Stimulated activated CD4-positive, alpha-beta T cell treated with anti-CD3 and anti-CD28 coated beads, Interleukin-12 subunit alpha, Interleukin-12 subunit beta, amount 100 ng/mL, for 4 hours (primary cell): ENCODE measurements at places on chromosomes 1 and 21.
A peak's percentile ranks its signal among the peaks of the same experiment; 100 is the strongest.

DNA sequence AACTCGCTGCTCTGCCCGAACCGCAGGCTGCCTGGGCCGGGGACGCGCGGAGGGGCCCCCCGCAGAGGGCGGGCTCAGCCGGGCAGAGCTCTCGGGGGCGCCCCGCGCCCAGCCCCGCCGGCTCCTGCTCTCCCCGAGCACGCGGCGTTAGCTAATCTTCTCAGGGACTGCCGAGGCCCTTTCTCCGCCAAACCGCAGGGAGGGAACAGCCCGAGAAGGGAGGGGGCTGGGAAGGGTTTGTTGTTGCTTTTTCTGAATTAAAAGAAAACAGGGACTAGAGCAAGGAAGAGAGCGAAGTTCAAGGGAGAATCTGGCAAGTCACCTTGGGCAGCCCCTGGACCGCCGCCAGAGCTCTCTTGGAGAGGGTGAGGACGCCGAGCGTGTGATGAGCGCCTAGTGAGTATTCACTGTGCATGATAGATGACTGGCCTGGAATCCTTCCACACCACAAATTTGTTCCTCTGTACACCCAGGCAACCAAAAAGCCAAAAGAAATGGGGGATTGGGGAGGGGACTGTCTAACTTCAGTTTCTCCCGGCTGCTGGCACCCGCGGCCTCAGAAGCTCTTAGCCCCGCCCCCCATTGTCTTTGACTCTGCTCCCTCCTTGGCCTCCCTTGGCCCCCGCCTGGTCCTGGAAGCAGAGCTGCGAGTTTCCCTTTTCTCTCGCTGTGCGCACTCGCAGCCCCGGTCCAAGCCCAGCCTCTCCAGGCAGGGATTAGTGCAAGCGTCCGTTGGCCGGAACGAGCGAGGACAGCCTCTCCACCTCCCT, 19.7 kb upstream of the LMX1A start:
- peak; percentile 21 for DNase-seq

- peak; percentile 42 for DNase-seq
Measured at GRCh38 chr1:151945725-151946722, 36.7 kb upstream of the THEM4 start.

DNA sequence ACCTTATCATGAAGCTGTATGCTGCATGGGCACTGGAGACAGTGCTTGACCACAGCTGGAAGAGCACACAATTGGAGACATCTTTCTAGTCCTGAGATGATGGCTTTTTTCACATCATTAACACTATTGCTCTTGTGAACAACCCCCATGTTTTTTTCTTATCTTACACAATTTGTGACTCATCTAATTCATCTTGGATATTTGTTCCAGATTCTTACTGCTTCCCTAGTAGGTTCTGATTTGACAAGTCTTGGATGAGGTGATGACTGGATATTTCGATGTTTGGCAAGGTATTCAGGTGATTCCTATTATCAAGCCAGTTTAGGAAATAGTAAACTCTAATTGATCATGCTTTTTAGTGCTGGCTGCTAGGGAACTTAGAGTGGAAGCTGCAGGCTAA, 23.7 kb downstream of the HLX start:
- DNase-seq, result no peak

DNA sequence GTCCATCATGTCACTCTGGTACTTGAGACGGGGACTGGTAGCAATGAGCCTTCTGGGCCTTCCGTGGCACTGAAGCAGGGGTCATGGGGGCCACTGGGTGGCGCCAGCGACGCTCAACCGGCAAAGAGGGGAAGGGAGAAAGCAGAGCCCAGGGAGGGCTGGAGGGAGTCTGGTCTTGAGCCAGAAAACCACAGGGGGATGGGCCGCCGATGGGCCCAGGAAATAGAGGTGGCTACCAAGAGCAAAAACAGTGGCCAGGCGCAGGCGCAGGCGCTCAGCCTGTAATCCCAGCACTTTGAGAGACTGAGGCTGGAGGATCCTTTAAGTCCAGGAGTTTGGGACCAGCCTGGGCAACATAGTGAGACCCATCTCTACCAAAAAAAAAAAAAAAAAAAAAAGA, 21.8 kb downstream of the EXOC8 start:
- peak; percentile 38 for DNase-seq

GRCh38 chr1:44418022-44418673, 13.1 kb downstream of the RNF220 start:
- no peak for DNase-seq

GRCh38 chr1:71921204-71921603, 361.1 kb downstream of the NEGR1 start:
- DNase-seq, result no peak

- DNase-seq, result no peak
Measured at GRCh38 chr1:66733348-66734017, 18.8 kb upstream of the DYNLT5 start.

- DNase-seq, result no peak
Measured at GRCh38 chr21:14913638-14914037, 151.2 kb downstream of the NRIP1 start.

- DNase-seq, result no peak
Measured at GRCh38 chr1:156803086-156803851, 13.4 kb downstream of the SH2D2A start.

- DNase-seq, result no peak
Measured at GRCh38 chr1:64234714-64235113, 31.3 kb downstream of the UBE2U start.

- DNase-seq, result no peak
Measured at GRCh38 chr1:40884055-40884795, 22.1 kb upstream of the CITED4 start.

GRCh38 chr1:19689085-19689757, 24.5 kb downstream of the HTR6 start:
- no peak for DNase-seq

DNA sequence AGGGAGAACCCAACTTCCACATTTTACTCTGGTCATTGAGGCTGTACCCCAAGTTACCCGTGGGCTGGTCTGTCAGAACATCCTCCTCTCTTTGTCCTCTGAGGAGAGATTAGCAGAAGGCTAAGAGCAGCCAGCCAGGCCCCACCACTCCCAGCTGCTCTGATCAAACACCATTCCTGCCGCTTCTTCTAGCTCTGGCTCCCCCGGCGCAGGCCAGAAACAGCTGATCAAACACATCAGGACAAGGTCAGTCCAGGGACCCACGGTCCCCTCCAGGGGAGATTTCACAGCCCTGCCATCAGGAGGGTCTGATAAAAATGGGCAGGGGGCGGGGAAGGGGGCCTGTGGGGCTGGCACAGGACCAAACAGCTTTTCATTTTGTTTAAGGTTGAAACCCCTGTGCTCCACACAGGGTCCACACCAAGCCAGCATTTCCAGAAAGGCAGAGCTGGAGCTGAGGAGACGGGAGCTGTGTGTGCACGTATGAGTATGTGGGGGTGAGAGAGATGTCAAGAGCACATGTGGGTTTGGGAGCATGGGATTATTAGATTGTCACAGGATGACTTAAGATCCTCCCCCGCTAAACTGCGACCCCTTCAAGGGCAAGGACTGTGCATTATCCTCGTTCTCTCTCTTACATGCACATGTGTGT, 29.9 kb upstream of the EPHA8 start:
- DNase-seq, result no peak
